Hair follicular keratinocyte (primary cell): ENCODE measurements at places on chromosomes 6 and 20. TPM values are rescaled to one million over a fixed set of nuclear protein-coding genes. Genes with fewer than 3 reads are reported as not detected.

The COX4I2 gene
- not detected in 2 replicates for total RNA-seq

The SOBP gene
- total RNA-seq: 0.19 TPM in 1 of 2 replicates, not detected in the other

The OR2H1 gene
- not detected in 2 replicates for total RNA-seq

The ZC2HC1B gene
- total RNA-seq: not detected in 2 replicates

The PTPRA gene
- 33.2 and 35.5 TPM in 2 replicates for total RNA-seq

The TP53TG5 gene
- not detected in 2 replicates for total RNA-seq

The FILIP1 gene
- total RNA-seq: not detected in 2 replicates

The WASF1 gene
- total RNA-seq: 19.5 and 24.6 TPM in 2 replicates

The FAM184A gene
- total RNA-seq: 0.53 TPM in 1 of 2 replicates, not detected in the other

The PTP4A1 gene
- 35.1 and 47.0 TPM in 2 replicates for total RNA-seq

The SLC22A2 gene
- not detected in 2 replicates for total RNA-seq
